ENCODE measurements at places on chromosomes 3 and 15.

GRCh38 chr3:55487381-55488241 lies 505 bp upstream of the WNT5A start:
- no peak for DNase-seq

DNA sequence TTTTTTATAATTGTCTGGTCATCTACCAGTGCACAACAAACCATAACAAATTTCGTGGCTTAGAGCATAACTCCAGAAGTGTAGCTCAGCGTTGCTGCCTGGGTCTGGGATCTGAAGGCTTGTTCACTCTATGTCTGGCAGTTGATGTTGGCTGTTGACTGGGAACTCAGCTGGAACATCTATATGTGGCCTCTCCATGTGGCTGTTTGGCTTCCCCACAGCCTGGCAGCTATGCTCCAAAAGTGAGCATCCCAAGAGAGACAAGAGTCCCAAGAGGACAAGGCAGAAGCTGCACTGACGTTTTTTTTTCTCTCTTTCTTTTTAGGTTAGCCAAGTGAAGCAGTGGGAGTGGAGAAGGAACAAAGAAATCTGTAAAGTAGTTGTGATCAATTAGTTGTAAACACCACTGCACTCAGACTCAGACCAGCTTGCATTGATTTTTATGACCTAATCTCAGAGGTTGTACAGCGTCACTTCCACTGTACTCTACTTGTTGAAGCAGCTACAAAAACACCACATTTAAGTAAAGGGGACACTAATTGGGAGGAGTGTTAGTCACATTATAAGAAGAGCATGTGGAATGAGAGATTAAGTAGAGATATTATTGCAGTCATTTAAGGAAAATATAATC lies 2.5 kb upstream of the GPR176 start:
- no peak for DNase-seq

GRCh38 chr3:41907330-41908073 lies 54.4 kb downstream of the ULK4 start:
- DNase-seq, result no peak

GRCh38 chr3:9947025-9947995 lies 4.9 kb downstream of the PRRT3 start:
- DNase-seq, result no peak

GRCh38 chr3:55708242-55708641 lies 221.1 kb upstream of the WNT5A start:
- no peak for DNase-seq

Data from stimulated activated CD8-positive, alpha-beta memory T cell treated with anti-CD3 and anti-CD28 coated beads, Interleukin-15, amount 100 ng/mL, for 24 hours (primary cell).